ENCODE measurements at places on chromosomes 7 and 10.
A peak's percentile ranks its signal among the peaks of the same experiment; 100 is the strongest.

DNA sequence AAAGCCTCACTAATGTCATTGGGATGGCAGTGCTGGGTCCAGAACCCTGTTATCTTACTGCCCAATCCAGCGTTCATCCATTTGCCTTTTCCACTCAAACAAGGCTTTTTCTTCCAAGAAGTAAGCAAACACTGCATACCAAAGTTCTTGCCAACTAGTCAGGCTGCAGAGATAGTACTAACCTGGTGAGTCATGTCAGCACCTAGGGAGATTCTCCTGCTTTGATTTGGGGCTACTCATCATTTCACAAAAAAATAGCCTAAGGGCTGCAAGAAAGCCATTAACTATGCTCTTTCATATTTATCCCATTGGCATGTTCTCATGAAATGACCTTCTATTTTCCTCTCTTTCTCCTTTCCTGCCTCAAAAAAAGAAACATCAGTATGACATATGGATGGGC, 142.6 kb downstream of the TWIST1 start:
- no peak for DNase-seq

GRCh38 chr7:80392229-80393169, 119.4 kb downstream of the GNAT3 start:
- DNase-seq = no peak

DNA sequence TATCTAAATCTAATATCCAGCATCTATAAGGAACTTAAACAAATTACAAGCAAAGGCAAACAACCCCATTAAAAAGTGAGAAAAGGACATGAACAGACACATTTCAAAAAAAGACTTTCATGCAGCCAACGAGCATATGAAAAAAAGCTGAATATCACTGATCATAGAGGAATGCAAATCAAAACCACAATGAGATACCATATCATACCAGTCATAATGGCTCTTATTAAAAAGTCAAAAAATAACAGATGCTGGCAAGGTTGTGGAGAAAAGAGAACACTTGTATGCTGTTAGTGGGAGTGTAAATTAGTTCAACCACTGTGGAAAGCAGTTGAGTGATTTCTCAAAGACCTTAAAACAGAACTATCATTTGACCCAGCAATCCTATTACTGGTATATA, 334.4 kb upstream of the CACNA2D1 start:
- DNase-seq = no peak

DNA sequence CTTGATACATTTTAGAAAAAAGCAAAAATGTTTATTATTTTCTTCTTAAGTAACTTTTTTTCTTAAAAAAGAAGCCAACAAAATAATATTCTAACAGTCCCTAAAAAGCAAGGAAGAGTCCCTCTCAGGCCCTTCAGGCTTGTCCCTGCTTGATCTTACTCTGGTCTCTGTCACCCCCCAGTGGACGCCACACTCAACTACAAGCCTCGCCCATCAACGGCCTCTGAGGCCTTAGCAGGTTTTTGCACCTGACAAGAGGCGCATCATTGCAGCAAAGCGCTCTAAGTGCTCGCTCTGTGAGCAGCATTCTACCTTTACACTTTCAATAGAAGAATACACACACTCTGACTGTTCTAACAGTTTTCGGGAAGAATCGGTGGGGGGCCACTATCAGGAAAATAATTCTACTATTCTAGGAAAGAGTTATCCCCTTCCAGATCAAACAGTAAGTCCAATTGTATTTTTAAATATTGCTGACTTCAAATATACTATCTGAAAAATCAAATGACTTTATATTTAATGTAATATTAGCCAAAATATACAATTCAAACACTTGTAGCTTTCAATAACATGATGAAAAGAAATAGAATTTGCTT, 139.2 kb downstream of the USP6NL start:
- peak; percentile 15 for DNase-seq

- DNase-seq = no peak
These were observed 22.4 kb downstream of the KCNH2 start for GRCh38 chr7:150955519-150956394.

DNA sequence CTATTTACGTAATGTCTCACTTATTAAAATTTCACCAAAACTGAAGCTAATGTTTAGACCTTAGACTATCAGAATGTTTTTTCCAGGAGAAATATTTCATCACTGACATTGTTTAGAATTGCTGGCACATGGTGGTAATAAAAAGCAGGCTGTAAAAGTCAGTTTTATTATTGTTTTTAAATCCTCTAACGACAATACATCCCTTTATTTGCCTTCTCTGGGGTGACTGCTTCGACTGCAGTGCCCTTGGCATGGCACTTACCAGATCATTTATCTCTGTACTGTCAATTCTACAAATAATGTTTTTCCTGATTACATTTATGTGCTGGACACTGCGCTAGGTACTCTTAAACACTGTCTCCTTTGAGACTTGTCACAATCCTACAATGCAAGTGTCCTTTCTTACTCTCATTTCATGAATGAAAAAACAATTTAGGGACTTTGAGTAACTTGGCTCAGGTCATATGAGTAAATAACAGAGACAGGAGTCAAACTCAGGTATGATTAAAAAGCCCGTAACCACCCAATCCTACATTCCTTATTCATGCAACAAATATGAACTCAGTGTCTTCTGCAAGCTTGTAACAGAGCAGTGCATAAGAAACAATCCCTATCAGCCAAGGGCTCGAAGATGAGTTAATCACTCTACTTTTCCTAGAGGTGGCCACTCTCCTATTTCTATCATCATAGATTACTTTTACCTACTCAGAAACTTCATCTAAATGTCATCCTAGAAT, 5.6 kb upstream of the ING3 start:
- no peak for DNase-seq

DNA sequence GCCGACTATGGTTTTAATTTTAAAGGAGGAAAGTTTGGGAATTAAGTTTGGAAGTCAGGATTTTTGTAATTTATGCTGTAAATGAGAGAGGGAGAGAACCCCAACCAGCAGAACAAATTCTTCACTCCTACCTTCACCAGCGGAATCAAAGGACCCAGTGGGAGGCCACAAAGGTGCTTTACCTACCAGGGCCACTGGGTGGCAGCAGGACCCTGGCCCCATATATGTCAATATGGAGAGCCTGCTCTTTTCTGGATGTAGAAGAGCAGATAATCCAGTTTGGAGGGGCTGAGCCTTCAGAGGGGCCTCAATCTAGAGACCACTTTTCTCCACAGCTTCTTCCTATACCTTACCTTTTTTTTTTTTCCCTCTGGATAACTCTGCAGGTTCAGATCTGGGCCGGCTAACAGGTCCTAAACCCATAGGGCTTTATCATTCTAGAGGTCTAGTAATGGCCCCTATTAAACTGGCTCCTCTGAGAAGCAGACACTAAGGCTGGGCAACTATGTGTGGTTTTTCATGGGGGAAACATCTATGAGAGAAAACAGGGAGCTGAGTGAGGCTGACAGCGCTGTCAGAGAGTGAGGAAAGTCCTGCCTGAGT, 8.5 kb upstream of the SCD start:
- no peak for DNase-seq

GRCh38 chr10:5090551-5090950, 3.7 kb upstream of the AKR1C3 start:
- DNase-seq = no peak

DNA sequence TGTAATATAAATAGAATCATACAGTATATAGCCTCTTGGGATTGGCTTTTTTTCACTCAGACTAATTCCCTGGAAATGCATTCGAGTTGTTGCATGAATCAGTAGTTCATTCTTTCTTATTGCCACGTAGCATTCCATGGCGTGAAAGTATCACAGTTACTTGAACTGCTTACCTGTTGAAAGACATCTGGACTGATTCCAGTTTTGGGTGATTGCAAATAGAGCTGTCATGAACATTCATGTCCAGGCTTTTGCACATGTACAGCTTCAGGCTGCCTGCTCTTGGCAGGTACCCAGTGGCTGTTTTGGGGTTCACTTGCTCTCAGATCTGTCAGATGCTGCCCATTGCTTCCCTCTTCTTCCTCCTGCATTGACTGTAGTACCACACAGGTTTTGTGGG, 54.9 kb downstream of the LRGUK start:
- no peak for DNase-seq

GRCh38 chr10:99329554-99330346, 594 bp downstream of the CNNM1 start:
- no peak for DNase-seq

GRCh38 chr7:23618241-23618640, 21.1 kb downstream of the CCDC126 start:
- DNase-seq = no peak
